ENCODE measurements at places on chromosomes 16 and 17.

DNA sequence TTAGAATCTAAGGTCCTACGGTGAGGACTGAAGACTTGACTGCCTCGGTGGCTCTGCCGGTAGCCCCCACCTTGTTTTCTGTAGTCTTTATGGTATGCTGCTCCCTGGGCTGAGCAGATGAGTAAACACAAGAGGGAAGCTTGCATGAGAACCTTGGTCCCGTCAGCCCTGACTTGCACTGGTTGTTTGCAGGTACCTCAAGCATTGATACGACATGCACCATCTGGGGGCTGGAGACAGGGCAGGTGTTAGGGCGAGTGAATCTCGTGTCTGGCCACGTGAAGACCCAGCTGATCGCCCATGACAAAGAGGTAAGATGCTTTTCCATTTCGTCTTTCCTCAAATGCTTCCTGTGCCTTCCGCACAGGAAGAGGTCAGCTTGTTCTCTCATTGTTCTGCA is 21.1 kb upstream of the TACO1 start:
- no peak for DNase-seq

- DNase-seq: no peak
These were observed 54.1 kb downstream of the B9D1 start for GRCh38 chr17:19308398-19308797.

DNA sequence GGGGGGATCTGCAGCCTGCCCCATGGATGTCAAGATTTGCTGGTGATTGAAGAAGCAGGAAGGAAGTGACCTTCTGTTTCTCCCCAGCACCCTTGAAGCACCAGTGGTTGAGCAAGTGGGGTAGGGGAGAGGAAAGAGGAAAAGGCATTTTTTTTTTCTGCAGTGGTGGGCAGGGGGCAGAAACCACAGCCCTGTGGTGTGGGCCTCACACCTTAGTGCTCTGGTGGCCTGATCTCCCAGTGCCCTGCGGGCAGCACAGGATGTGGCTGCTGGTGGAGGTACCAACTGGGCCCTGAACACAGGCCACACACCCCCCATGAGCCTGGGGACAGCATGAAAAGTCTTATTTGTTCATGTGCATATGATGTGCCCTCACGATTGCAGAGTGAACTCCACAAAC is 7.1 kb downstream of the ITGAD start:
- DNase-seq: no peak

DNA sequence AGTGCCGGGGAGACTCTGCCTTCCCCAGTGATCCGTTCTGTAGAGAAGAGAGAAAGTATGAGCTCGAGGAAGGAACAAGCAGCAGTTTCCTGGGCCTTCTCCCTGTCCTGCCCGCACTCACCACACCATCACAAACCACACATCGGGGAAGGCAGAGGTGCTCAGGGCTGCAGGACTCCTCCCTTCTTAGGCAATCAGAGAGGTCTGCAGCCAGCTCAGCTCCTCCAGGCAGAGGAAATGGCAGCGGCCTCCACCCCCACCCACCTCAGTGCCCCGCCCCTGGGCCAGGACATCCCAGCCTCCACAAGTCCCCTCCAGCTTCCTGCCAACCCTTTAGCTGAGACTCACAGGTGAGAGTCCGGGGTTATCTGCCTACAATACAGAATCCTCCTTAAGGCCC is 2.0 kb downstream of the ZNF319 start:
- no peak for DNase-seq

- no peak for DNase-seq
These were observed 7.8 kb upstream of the TBC1D3B start for GRCh38 chr17:36184023-36184765.

DNA sequence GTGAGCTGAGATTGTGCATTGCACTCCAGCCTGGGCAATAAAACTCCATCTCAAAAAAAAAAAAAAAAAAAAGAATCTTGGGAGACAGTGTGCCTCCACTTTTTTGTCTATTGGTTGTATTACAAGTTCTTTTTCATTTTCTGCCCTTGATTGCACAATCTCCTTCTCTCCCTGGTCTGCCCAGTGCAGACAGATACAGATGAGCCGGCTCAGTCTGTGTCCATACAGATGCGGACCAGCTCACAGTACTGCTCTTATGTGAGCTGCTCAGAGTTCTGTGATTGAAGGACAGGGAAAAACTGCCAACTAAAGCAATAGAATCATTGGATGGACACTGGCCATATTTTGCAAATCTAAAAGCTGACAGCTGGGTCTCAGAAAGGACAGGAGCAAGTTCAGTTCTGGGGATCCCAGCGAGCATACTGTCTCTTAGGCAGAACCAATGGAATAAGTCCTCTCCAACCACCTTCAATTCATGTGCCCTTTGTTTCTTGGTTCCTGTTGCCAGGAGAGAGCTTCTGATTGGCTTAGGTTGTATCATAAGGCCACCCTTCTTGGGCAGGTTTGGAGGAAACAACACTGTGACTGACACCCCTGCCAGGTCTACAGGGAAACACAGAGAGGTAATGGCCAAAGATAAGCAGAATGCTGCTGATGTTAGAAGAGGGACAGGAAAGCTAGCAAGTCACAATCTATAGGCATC is 495.6 kb upstream of the HSBP1 start:
- DNase-seq: no peak

DNA sequence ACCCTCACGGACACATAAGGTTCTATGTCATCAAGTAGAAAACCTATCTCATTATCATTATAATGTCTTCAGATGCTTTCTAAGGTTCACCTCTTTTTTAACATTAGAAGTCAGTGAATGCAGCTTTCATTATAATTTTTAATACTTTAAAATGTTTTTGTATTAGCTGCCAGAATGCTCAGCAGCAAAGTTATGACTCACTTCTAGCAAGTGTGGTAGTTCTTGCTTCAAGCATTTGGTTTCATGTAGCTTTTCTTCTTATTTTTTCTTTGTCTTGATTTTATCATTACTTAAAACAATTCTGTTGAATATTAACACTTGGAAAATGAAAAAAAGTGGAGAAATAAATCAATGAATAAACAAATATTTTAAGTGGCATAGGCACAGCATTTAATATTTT is 23.4 kb downstream of the LPCAT2 start:
- DNase-seq: no peak

DNA sequence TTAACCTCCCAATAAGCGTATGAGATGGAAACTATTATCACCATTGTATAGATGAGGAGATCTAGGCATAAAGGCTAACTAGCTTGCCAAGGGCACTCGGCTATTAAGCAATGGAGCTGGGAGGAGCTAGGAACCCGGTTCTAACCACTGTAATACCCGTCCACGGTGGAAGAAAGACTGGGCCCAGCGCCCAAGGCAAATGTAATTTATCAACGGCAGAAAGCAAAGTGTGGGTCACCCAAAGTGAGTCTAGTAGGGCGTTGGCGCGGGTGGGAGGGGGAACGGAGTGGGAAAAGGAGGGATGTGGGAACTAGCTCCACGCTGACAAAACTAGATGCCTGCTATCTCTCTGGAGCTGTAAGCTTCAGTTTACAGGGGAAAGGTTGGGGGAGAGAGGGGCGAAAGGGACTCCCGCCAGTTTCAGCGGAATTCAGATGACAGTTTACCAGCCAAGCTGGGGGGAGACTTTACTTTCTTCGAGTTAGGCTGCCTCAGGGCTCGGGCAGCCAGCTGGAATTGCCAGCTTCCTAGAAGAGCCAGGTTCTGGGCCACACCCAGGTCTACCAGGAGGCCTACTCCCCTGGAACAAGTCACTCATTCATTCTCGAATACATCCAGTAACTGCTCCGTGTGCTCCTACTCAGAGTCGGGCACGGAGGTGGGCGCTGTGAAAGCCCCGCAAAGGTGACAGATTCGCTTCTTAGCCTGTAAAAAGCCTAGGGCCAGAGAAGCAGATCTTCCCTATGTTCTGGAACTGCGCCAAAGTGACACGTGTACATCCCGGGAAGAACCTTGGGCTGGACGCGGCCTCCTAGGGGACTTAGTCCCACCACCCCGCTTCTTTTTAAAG is 837 bp downstream of the LRRC59 start:
- no peak for DNase-seq

GRCh38 chr17:49193513-49194296 is 16.7 kb downstream of the GNGT2 start:
- no peak for DNase-seq

- peak; percentile 79 for DNase-seq
These were observed at the start of gene ZNF267 for GRCh38 chr16:31873556-31874365. Gene ZNF267 (plus strand): TSS chr16:31873807. CDS start chr16:31873967, 160 bp downstream.

DNA sequence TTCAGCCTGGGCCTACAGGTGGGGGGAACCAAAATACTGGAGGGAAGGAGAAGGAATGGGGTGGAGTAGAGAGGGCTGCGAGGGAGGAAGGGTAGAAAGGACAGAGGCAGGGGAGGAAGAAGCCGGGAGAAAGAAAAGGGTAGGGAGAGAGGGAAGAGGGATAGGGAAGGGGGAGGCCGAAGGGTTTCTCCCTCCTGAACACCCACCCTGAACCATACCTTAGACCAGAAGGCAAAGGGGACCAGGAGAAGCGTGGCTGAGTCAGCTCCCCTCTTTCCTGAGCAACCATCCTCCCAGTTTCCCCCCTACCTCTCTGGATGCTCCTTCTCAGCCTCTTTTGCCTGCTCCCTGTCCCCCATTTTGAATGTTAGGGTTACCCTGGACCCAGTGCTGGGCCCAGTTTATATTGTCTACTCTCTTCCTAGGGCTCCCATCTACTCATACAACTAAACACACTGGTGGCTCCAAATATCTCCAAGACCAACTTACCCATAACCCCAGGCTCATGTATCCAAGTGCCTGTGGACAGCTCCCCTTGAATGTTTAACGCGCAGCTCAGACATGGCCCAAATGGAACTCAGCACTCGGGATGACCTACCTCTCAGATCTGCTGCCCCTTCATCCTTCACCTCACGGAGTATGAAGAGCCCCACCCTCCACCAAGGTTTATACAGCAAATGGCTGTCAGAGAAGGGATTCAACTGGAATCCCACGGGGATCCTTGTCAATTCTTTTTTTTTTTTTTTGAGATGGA is 7.8 kb downstream of the TSPOAP1 start:
- no peak for DNase-seq

- no peak for DNase-seq
These were observed 28.3 kb downstream of the STH start for GRCh38 chr17:46027048-46027975.

GRCh38 chr17:5701381-5701780 is 117.1 kb upstream of the NLRP1 start:
- no peak for DNase-seq

DNA sequence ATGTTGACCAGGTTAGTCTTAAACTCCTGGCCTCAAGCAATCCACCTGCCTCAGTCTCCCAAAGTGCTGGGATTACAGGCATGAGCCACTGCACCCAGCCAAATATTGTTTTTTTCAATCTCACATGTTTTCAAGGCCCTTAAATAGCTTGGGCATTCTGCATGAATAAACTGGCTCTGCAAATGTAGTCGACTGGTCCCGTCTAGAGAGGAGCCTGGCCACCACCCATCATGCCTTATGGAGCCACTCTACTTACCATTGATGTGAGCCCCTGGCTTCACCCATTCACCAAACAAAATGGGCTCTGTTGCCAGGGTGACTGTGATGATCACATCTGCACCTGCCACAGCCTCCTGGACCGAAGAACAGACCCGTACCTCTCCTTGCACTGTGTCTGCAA is 10.8 kb downstream of the CRYM start:
- no peak for DNase-seq

DNA sequence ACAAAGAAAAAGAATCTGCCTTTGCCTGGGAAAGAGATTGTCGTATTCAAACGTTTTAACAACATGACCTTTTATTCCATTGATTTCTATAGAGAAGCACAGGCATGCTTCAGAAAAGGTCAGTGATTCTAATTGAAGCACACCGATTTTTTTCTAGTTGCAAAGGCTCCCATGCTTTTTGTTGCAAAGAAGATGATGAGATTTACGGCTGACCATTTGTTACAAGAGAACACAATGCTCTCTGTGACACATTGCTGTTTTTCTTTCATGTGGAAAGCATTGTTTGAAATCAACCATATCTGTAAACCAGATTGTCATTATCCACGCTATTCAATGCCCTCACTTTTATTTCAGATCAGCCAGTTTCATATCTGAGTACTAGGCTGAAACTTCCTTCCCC is 99.8 kb downstream of the NLK start:
- no peak for DNase-seq

DNA sequence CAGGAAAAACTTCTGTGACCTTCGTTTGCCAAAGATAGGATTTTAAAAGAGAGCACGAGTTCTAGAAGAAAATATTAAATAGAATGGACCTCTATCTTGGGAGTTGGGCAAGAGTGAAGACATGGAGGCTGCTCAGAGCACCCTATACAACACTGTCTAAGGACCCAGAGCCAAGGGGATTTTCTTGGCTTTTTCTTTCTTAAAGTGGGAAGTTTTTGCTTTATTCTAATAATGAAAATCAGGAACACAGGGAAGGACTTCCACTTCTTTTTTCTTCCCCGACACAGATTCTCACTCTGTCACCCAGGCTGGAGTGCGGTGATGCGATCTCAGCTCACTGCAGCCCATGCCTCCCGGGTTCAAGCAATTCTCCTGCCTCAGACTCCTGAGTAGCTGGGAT is 94.1 kb downstream of the ZNF778 start:
- DNase-seq: no peak

DNA sequence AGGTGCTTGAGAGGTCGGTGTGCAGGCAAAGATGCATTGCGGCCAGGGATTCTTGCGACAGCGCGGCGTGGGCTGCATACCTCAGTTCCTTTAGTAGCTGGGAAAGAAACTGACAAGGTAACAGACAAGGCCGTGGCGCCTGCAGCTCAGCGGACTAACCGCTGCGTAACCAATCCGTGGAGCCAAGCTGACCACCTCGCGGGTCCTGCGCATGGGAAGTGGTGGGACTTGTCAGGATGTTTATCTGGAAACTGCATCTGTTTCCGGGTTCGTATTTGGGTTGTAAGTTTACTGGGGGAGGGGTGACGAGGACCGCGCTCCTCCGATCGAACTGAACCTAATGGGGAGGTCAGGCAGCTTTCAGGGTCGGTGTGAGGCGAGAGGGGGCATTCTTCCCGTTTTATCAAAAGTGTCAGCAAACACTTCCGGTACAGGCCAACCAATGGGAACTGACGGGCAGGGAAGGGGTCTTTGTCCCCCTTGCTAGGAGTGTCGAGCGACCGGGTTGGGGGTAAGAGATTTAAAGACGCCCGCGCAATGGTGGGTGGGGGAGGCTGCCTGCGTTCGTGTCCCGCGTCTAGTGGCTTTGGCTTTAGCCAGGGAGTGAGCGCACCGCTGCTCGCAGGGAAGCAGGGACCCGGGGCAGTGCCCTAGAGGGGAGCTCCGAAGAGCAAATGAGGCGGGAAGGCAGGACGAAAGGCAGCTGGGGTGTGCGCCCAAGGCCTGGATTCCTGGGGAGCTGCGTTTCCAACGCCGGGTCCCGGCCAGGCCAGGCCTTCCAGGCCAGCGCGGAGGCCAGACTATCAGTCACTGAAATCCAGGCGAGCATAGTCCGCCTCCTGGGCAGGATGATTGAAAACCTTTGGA is 7.0 kb downstream of the IRX6 start:
- DNase-seq: no peak

Measured in stimulated activated CD8-positive, alpha-beta memory T cell treated with anti-CD3 and anti-CD28 coated beads, Interleukin-7, amount 100 ng/mL, for 1 hour (primary cell).